ENCODE measurements at places on chromosomes 1 and 21.
A peak's percentile ranks its signal among the peaks of the same experiment; 100 is the strongest.

- DNase-seq = no peak
These were observed 390.0 kb downstream of the DISC1 start for GRCh38 chr1:232016616-232017015.

DNA sequence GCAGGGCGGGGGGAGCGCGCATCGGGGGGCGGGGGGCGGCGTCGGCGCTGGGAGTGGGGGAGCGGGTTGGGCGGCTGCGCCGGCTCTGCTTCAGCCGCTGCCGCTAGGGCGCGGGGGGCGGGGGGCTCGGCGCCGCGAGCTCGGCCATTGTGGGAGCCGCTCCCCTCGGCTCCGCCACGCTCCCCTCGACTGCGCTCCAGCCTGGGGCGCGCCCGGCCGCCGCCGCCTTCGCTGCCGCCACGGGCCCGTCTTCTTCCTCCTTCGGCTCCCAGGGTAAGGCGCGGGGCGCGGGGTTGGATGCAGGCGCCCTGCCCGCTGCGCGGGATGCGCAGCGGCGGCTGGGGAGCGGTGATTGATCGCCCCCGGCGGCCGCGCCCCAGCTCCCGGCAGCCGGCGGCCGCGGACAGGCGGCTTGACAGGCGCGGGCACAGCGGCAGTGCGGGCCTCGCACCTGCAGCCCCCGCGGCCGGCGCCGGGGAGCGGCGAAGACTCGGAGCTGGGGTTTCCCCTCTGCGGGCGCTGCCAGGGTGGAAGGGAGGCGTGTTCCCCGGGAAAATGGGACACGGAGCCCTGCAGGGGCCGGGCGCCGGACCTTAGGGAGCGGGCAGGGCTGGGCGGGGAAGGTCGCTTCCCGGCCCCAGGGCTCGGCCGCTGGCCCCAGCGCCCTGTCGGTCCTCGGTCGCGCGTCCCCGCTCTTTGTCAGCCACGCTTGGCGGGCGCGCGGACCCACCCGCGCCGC lies 55.3 kb downstream of the NDUFS5 start:
- DNase-seq = no peak

GRCh38 chr1:237133921-237134320 lies 91.9 kb downstream of the RYR2 start:
- DNase-seq = no peak

- DNase-seq = no peak
These were observed 104.7 kb downstream of the CAMTA1 start for GRCh38 chr1:6889875-6890480.

DNA sequence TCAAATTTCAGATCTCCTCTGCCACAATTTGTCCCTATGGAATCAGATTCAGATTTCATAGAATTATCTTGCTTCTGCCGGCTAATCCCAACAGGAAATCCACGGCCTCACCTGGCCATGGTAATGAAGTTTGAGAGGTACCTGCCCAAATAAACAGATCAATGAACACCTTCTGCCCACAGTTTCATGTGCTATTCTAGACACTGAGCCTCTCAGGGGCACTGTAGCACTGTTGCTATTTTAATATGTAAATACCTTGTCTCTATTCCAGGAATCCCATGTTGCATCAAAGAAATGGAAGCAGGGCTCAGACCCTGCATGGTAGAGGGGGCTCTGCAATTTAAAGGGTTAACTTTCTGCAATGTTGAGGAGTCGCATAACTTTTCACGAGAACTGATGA lies 593.1 kb downstream of the PTBP2 start:
- no peak for DNase-seq

- DNase-seq = no peak
These were observed 271.3 kb downstream of the DNM3 start for GRCh38 chr1:172112576-172112975.

DNA sequence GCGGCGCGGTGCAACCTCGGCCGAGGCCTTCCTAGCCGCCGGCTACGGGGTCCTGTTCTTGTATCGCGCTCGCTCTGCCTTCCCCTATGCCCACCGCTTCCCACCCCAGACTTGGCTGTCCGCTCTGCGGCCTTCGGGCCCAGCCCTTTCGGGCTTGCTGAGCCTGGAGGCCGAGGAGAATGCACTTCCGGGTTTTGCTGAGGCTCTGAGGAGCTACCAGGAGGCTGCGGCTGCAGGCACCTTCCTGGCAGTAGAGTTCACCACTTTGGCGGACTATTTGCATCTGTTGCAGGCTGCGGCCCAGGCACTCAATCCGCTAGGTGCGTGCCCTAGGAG lies 379 bp downstream of the PPCS start:
- peak; percentile 62 for DNase-seq

DNA sequence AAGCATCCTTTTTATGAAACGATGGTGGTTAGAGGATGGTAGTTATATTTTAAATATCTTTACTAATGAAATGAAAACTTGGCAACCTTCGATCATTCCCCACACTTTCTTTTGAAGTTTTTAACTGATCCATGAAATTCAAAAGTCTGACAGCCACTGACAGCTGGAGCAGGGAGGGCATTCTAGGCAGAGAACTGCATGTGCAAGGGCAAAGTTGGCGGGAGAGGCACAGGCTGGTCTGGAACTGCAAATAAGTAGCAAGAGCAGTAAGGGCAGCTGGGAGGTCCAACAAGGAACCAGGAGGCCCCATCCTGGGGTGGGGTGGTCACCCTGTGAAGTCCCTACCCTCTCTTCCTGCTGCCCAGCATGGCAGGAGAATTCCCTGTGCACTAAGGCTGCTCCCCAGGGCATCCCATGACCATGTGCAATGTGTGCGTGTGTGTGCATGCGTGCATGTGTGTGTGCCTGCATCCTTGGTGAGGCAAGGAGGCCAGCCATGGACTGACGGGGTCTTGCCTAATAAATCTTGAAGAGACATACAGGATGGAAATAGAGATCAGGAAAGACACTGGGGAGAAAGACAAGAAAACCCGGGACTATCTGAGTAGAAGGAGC lies 33.1 kb upstream of the FOXO6 start:
- no peak for DNase-seq

DNA sequence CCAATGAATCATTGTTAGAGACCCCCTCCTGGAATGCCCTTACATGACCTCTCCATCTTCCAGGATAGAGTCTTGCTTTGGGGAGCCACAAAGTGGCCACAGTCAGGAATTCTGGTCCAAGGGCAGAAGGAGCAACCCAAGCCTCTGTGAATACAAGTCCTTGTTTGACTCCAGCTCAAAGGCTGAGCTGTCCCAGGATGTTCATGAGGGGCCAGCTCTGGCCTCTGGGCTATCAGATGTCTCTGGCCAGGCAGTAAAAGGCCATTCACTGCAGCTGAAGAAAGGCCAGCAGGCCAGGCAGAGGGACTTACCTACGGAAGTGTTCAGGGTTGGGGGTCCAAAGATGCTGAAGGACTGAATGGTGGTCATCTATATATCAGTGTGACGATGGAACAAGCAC lies 98.3 kb upstream of the IPO9 start:
- DNase-seq = no peak

GRCh38 chr1:42692461-42692860 lies 10.2 kb downstream of the YBX1 start:
- no peak for DNase-seq

DNA sequence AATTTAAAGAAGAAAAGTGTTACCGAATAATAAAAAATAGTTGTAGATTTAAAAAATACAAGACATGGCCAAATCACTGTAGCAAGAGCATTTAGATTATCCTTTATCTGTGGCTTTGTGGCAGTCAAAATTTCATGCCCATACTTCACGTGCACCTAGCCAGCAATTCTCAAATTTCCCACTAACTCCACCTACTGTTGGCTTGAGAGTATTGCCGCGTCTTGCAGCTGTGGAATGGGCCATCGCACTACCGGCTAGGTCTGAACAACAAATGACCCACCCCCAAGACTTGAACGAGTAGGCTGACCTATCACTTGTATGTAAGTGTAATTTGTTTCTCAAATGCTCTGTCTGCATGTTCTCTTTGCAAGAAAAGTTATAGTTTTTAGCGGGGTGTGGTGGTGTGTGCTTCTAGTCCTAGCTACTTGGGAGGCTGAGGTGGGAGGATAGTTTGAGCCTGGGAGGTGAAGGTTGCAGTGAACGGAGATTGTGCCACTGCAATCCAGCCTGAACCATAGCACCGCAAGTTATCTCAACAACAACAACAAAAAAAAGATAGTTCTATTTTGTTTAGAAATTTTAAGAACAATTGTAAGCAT lies 4.1 kb downstream of the KRTAP13-4 start:
- no peak for DNase-seq

- no peak for DNase-seq
These were observed 149.9 kb upstream of the CAMK1G start for GRCh38 chr1:209433649-209434031.

GRCh38 chr1:37156646-37157045 lies 122.3 kb upstream of the GRIK3 start:
- no peak for DNase-seq

GRCh38 chr1:58931756-58932155 lies 147.9 kb upstream of the JUN start:
- DNase-seq = no peak

DNA sequence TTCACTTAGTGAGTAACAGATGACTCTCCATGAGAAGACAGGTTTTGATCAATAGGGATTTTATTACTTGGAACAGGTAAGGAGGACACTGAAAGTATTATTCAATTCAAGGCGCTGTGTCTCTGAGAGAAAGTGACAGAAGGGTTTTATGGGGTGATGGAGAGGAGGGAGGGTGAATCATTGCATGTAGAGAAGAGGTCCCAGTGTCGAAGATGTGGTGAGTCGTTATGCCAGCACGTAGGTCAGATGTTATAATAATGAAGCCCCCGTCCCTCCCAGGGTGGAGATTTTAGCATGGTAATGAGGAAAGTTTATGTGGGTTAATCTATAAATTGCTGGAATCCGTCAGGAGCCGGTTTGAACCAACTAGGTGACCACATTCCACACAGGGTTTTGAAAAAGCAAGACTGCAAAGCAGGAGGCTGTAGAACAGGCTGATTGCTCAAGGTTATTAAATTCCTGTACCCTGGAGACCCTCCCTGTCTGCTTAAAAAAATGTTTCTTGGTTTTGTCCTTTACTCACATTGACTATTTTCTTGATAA lies 586.4 kb upstream of the TMPRSS15 start:
- no peak for DNase-seq

DNA sequence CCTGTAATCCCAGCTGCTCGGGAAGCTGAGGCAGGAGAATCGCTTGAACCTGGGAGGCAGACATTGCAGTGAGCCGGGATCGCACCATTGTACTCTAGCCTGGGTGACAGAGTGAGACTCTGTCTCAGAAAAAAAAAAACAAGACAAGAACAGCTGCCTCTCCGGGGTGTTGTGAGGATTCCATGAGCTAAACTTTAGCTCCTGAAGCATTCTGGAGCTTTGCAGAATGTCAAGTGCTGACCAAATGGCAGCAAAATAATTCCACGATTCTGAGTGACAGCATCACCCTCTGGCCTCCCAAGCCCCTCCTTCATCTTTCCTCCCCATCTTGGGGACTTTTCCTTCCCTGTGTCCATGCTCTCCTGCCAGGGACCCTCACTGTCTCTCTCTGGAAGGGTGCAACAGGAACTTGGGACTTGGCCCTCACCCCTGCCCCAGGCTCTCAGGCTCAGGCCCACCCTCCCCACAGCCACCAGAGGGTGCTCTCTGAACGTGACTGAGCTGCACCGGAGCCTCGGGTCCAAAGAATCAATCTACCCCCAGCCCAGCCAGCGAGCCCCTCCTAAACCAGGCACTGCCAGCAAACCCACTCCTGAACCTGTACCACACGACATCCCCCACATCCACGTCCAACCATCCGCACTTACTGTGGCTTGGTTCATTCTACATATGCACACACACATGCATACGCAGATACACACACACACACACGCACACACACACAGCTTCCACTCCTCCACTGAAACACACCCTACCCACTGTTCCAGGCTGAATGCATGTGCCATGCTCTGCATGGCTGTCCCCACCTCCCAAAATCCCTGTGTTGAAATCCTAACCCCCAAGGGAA lies 45.7 kb downstream of the ACOT7 start:
- no peak for DNase-seq

DNA sequence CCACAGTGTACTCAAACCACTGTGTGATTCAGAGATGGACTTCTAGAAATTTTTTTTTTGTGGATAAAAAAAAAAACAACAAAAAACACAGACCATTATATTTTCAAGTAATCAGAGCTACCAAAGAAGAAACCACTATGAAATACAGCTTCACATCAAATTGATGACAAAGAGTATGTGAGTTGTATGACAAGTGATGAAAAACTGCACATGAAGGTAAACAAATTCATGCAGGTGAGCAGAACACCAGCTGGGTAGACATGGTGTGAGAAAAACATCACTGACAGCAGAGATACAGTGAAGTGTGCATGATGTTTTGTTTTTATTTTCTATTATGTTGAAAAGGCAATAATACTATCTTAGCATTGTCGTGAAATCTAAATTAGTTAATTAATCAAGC lies 8.0 kb upstream of the PTPRC start:
- no peak for DNase-seq

DNA sequence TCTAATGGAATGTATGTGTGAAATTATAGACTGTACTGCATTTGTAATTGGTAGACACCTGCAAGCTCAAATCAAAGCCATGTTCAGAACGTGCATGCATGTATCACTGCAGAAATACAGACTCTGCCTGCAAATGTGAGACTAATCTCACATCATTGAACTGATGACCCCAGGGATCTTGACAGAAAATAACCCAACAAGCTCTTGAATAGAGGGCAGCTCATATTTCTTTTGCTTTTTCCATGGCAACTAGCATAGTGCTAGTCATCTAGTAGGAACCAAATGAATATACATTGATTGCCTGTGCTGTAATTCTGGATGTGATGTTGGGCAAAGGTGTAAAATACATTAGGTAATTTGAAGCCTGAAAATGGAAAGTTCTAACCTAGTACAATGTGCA lies 62.4 kb downstream of the PTPRC start:
- no peak for DNase-seq

- DNase-seq = peak; percentile 32
These were observed at the start of gene FCMR for GRCh38 chr1:206921772-206922265. FCMR (minus strand) TSS chr1:206921941; CDS start chr1:206921854, 87 bp downstream.

GRCh38 chr1:2784854-2785630 lies 16.5 kb downstream of the TTC34 start:
- DNase-seq = no peak

DNA sequence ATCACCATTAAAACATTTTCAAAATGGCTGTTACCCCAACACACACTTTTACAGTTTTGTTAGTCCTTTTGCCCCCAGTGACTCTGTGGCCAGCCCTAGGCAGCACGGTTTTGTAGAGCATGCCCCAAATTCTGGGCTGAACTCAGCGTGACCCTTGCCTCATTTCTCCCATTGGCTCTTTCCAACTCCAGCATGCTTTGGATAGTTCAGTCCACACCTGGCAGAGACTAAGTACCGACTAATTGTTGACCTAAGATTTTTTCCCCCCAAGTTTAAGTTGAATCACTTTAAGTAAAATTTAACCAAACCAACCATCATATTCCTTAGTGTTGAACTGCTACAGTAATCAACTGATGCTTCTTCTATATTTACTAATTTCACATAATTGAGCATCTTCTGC lies 62.4 kb upstream of the LRRC8B start:
- DNase-seq = no peak

GRCh38 chr1:2239384-2239985 lies 11.4 kb downstream of the SKI start:
- no peak for DNase-seq

DNA sequence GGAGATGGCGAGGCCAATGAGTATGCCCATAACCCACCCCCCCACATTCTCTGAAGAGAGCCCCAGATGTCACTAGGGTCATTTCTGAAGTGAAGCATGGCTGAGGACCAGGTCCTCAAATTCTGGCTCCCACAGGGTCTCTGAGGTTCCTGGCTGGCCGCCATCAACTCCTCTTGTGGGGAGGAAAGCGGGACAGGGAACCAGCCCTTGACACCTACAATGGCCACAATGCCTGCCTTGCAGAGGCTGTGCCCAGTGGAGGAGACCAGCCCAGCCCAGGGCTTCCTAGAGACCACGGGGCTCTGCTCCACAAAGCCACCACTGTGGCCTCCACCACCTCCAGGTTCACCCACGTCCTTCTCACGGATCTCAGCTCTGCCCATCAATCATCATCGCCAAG lies 120.1 kb upstream of the ARHGEF16 start:
- DNase-seq = no peak
